ENCODE measurements at places on chromosomes 5 and 9. TPM values are rescaled to one million over a fixed set of nuclear protein-coding genes. Genes with fewer than 3 reads are reported as not detected.

Gene KCNV2
- not detected for total RNA-seq

Gene EIF4E1B
- total RNA-seq, result not detected

Gene BTNL8
- 0.18 TPM for total RNA-seq

Gene SLCO4C1
- total RNA-seq, result 0.50 TPM

Gene IFNB1
- total RNA-seq, result not detected

Gene AK8
- not detected for total RNA-seq

Gene PCDHGB7
- 0.23 TPM for total RNA-seq

Gene ARSI
- total RNA-seq, result not detected

Gene NEUROG1
- total RNA-seq, result not detected

Gene BSPRY
- total RNA-seq, result 11.1 TPM

Gene SMIM23
- total RNA-seq, result not detected

Gene WDR36
- 79.9 TPM for total RNA-seq

DNA sequence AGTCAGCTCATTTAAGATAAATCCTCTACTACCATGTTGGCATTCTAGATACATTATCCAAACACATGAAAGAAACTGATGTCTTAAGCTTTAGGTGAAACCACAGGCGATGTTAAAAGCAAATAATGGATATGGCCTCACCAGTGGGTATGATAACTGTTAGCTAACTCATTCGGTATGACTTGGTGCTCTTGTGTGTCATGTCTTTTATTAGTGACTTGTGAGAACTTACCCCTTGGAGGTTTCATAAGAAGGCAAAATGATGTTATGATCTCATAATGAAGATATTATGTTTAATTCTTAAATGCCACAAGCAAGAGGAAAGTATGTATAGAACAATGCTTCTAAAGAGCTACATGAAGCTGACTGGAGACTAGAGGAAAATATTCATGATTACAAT, 1227.0 kb downstream of the EFNA5 start:
- no peak overlapping the region for H3K27ac ChIP-seq
- no peak overlapping the region for H3K4me3 ChIP-seq
- no peaks in the 10 kb centered on the region for H3K4me1 ChIP-seq
- no peaks in the 10 kb centered on the region for H3K36me3 ChIP-seq
- no peak for DNase-seq

- H3K4me3 ChIP-seq, result no peak overlapping the region
- H3K36me3 ChIP-seq, result peaks cover 55% of the 10 kb centered on the region
- no peak for DNase-seq
Observed at GRCh38 chr9:113267911-113268566, 7.3 kb downstream of the CDC26 start.

- no peak overlapping the region for H3K27ac ChIP-seq
- no peak overlapping the region for H3K4me3 ChIP-seq
- no peak for DNase-seq
- peaks cover 9% of the 10 kb centered on the region for H3K27me3 ChIP-seq
- H3K4me1 ChIP-seq, result peaks cover 2% of the 10 kb centered on the region
- no peaks in the 10 kb centered on the region for H3K36me3 ChIP-seq
Observed at GRCh38 chr5:174022384-174023095, 23.0 kb upstream of the NSG2 start.

DNA sequence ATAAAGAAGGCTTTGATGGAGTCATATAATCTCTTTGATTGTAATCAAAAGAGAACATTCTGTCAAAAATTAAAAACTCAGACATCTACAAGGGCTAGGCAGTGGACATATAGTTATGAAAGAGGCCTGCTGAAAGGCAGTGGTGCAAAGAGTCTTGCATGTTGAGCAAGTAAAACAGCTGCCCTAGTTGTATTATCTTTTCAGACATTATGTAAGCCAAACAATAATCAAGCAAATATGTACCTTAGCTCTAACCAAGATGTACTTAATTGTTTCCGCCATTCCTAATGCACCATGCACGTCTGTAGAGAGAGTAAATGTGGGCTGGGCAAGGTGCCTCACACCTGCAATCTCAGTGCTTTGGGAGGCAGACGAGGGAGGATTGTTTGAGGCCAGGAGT, 14.3 kb downstream of the GAPT start:
- H3K27me3 ChIP-seq, result peaks cover 4% of the 10 kb centered on the region
- H3K4me1 ChIP-seq, result no peaks in the 10 kb centered on the region
- no peak overlapping the region for H3K27ac ChIP-seq

DNA sequence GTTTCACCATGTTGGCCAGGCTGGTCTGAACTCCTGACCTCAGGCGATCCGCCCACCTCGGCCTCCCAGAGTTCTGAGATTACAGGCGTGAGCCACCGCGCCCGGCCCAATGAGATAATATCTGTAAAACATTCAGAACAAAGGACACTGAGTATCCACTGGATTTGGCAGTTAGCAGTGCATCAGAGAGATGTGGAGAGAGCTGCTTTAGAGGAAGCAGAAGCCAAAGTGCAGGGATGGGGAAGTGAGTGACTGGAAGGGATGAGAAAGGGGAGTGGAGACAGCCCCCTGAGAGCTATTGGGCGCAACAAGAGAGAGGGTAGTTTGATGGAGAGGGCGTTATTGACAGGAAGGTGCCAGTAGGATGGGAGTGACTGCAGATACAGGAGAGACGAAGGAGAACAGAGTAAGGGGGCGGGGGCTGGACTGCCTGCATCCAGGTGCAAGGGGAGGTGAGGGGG, 157.5 kb upstream of the SHB start:
- H3K4me1 ChIP-seq, result peaks cover 14% of the 10 kb centered on the region

DNA sequence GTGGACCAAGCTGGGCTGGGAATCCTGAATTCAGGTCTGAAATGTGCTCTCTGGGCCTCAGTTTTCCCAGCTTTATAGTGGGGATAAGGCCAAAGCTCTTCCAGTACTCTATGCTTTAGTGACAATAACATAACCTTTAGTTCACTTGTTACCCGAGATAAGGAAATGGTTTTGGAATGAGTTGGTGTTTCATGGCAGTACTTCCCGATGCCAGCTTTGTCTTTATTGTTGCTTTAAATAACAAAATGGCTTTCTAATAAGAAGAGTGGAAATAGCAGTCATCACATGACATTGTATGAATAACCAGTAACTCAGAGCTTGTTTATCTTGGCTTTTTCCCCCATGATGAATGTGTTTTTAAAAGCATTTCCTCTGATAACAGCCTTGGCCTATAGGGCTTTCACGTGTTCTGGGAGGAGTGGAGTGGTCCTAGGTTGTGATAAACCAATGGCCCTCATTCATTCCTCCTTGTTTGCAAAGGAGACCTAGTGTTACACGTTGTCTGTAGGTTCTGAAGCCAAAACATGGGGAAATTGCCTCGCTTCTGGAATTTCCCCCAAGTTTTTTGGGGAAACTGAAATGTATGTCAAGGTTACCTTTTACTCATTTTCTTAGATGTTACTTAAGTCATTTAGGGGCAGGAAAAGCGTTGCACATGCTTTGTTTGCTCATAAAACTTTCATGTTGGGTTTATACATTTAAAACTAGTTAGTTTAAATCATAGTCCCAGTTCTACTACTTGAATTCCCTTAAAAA, 53.7 kb downstream of the ZNF618 start:
- no peaks in the 10 kb centered on the region for H3K4me1 ChIP-seq
- peaks cover under 1% of the 10 kb centered on the region for H3K27me3 ChIP-seq
- no peak overlapping the region for H3K27ac ChIP-seq

- H3K4me1 ChIP-seq, result no peaks in the 10 kb centered on the region
- peaks cover 25% of the 10 kb centered on the region for H3K27me3 ChIP-seq
- no peaks in the 10 kb centered on the region for H3K36me3 ChIP-seq
- no peak for DNase-seq
Observed at GRCh38 chr9:131812116-131812790, 72.4 kb upstream of the RAPGEF1 start.

- H3K36me3 ChIP-seq, result no peaks in the 10 kb centered on the region
- H3K4me1 ChIP-seq, result no peaks in the 10 kb centered on the region
Observed at GRCh38 chr5:135813758-135814157, 20.7 kb upstream of the SLC25A48 start.

DNA sequence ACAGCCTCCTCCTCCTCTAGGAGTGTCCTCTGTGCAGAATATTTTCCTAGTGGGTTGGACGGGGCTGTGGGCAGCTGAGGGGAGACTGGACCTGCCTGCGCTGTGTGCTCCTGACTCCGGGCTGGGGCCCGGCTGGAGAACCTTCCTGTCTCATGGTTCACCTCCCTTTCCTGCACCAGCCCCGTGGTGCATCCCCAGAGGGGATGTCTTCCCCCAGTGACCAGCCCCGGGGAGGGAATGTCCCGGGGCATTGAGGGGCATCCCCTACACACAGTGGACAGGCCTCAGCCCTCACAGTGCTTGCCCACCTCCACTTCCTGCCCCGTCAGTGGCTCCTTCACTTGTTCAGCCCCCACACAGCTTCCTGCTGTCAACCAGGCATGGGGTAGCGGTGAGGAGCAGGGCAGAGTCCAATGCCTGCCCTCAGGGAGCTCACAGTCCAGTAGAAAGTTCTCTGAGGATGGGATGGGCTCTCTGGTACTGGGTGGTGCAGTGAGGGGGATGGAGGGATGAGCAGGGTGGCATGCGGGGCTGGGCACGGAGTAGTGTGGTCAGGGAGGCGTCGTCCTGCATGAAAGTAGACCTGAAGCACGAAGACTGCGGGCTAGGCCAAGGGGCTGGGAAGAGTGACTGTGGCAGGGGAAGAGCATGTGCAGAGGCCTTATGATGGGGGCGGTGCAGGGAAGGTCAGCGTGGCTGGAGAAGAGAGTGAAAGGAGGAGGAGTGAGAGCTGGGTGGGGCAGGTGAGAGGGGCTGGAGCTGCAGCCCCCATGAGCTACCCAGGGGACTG, 52.1 kb upstream of the PITX1 start:
- H3K36me3 ChIP-seq, result no peaks in the 10 kb centered on the region
- H3K4me1 ChIP-seq, result no peaks in the 10 kb centered on the region
- no peak overlapping the region for H3K4me3 ChIP-seq
- H3K27ac ChIP-seq, result no peak overlapping the region
- no peak for DNase-seq

GRCh38 chr9:110947491-110948044, 90.7 kb downstream of the LPAR1 start:
- no peak for DNase-seq
- no peaks in the 10 kb centered on the region for H3K27me3 ChIP-seq
- no peak overlapping the region for H3K4me3 ChIP-seq
- no peak overlapping the region for H3K27ac ChIP-seq

DNA sequence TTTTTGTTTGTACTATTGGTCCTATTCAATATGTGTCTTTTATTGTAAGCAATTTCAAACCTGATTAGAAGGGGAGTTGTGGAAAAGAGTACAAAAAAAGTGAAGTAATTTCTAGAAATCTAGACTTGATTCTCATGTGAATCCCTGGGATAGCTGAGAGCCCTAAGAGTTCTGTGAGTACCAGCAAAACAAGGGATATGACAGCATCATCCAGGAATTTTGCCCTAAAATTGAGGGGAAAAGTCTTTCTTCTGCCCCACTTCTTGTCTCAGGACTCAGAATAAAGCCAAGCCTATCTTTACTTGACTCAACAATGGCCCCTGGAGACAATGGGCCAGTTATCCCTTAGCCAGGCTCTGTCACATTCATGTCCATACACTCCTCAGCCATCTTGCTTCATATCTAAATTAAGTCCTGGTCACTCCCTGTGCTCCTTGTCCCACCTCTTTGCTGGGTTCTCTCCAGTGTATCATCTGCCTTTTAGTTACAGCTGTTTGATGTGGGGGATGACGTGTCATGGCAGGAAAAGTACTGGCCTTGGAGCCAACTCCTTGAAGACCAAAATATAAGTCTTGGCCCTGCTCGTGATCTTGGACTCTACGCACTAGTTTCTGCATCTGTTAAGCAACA, 81.2 kb downstream of the ADAMTS12 start:
- H3K36me3 ChIP-seq, result no peaks in the 10 kb centered on the region
- no peak for DNase-seq

GRCh38 chr5:157548513-157549282, 26.9 kb downstream of the ADAM19 start:
- DNase-seq, result no peak
- peak overlapping the region; percentile 66 for H3K4me3 ChIP-seq
- H3K27me3 ChIP-seq, result no peaks in the 10 kb centered on the region
- peak overlapping the region; percentile 78 for H3K27ac ChIP-seq
- peaks cover 82% of the 10 kb centered on the region for H3K4me1 ChIP-seq
- peaks cover 90% of the 10 kb centered on the region for H3K36me3 ChIP-seq

- H3K27me3 ChIP-seq, result no peaks in the 10 kb centered on the region
- no peaks in the 10 kb centered on the region for H3K36me3 ChIP-seq
- no peak for DNase-seq
- peak overlapping the region; percentile 87 for H3K27ac ChIP-seq
- peaks cover 78% of the 10 kb centered on the region for H3K4me1 ChIP-seq
Observed at GRCh38 chr9:124215956-124216355, 41.8 kb upstream of the NEK6 start.

GRCh38 chr5:151038412-151038745, 18.0 kb downstream of the GPX3 start:
- DNase-seq, result no peak
- H3K27ac ChIP-seq, result peak overlapping the region; percentile 46
- peaks cover 89% of the 10 kb centered on the region for H3K36me3 ChIP-seq
- no peak overlapping the region for H3K4me3 ChIP-seq

GRCh38 chr9:133727876-133728441, 10.2 kb downstream of the SARDH start:
- no peaks in the 10 kb centered on the region for H3K36me3 ChIP-seq
- no peak overlapping the region for H3K27ac ChIP-seq
- H3K4me1 ChIP-seq, result peaks cover 7% of the 10 kb centered on the region
- no peak overlapping the region for H3K4me3 ChIP-seq

DNA sequence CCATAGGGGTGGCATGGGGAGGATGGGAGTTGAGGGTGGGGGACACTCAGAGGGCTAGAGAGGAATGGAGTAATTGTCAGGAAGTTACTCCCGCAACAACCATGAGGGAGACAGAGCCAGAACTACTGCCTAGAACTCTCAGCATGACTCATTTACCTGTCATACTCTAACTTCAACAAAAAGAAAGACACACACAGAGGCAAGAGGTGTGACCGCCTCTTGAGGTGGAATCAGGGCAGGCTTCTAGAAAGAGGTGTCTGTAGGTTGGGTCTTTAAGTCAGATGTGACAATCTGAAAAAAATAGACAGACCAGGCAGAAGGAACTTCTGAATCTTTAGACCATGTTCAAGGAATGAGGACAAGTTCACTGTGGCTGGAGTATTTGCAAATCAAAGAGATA, 73.4 kb downstream of the GABBR2 start:
- H3K4me3 ChIP-seq, result no peak overlapping the region
- peaks cover 2% of the 10 kb centered on the region for H3K27me3 ChIP-seq
- DNase-seq, result no peak
- no peaks in the 10 kb centered on the region for H3K4me1 ChIP-seq

- no peaks in the 10 kb centered on the region for H3K27me3 ChIP-seq
- no peaks in the 10 kb centered on the region for H3K4me1 ChIP-seq
- H3K36me3 ChIP-seq, result peaks cover 9% of the 10 kb centered on the region
- H3K27ac ChIP-seq, result no peak overlapping the region
- DNase-seq, result no peak
Observed at GRCh38 chr9:128836509-128837145, 7.0 kb upstream of the SPOUT1 start.

Measured in activated T-helper 2 cell treated with anti-CD3 and anti-CD28 coated beads, Interferon-gamma antibody, Interleukin-2, Interleukin-4, amounts not matched to agents 10 μg/mL and 5 μg/mL and 100 μg/mL, durations not matched to agents 14 hours and 24 hours and 36 hours (primary cell).